Activated CD4-positive, alpha-beta T cell treated with anti-CD3 and anti-CD28 coated beads, Interleukin-2, amount 50 U/mL, for 16 hours (primary cell): ENCODE measurements at places on chromosomes 3 and 15.
A peak's percentile ranks its signal among the peaks of the same experiment; 100 is the strongest.

- no peak for DNase-seq
Observed at GRCh38 chr3:128609294-128609693, 41.3 kb downstream of the RPN1 start.

DNA sequence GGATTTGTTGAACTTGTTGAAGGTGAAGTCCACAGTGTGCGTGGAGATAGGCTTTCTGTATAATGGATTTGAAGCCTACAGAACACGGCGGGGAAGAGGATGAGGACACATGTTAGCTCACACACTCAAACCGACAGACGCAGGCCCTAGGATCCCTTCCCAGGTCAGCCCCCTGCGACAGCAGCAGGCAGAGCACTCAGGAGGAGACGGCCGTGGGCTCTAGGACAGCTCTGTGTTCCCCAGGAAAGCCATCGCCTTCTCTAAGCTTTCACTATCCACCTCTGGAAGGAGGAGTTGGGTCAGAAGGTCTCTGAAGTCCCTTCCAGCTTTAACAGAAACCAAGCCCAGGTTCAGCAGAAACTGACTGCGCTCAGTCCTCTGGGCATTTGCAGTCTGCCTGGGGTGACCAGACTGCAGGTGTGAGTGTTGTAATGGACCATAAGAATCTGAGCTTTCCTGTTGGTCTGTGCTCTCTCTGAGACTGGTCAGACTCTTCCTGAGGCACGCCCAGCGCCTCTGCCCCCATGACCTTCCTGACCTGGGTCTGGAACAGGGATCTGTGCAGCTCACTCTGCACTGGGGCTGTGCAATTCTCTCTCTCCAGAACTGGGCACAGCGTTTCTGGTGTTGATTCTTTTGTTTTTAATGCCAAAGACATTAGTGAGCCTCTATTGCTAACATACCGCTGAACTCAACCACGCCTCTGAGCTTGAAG lies 33.5 kb downstream of the UMPS start:
- DNase-seq, result no peak

DNA sequence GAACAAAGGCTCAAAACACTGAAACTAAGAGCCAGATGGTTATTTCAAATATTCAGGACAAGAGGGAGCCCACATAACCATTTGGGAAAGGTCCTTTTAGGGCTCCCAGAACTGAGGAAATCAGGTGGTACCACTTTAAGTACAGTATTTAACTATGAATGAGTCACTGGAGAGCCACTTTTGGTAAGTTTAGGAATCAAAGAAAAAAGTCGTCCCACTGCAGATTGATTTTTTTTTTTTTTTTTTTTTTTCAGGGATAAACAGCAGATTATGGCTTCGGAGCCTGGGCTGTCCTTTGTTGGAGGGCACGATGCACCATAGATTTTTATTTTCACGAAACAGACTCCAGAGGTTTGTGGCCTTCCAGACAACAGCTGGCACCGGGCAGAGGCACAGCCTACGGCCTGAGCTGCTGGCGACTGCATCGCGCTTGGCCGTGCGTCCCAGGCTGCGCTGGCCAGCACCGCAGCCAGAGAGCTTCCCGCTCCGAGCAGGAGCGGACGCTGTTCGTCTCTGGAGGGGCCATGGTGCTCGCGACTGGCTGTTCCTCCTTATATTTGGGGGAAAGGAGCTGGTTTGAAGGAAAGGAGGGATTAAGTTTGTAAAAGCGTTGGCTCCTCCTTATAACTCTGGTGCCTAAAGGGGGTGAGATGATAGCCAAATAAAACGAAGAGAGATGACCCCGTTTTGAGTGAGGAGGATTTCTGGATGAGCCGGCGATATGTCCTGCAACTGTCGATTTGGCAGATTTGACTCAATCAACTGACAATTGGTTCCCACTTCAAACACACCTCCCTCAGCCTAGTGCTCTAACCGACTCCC lies 152.9 kb upstream of the GOLIM4 start:
- DNase-seq, result peak; percentile 24

GRCh38 chr15:71136159-71136783 lies 21.0 kb downstream of the THSD4 start:
- no peak for DNase-seq

- peak; percentile 12 for DNase-seq
Observed at GRCh38 chr3:180959691-180960090, 29.8 kb downstream of the DNAJC19 start.

- no peak for DNase-seq
Observed at GRCh38 chr15:37929238-37929637, 5.2 kb upstream of the TMCO5A start.
